CD4-positive, alpha-beta T cell treated with Interleukin-21 for 1 hour (primary cell): ENCODE measurements at places on chromosomes 12 and 14.

- DNase-seq: no peak
These were observed 12.8 kb downstream of the CMKLR1 start for GRCh38 chr12:108326254-108326750.

- DNase-seq: no peak
These were observed 71.7 kb downstream of the KCNC2 start for GRCh38 chr12:75137896-75138295.

DNA sequence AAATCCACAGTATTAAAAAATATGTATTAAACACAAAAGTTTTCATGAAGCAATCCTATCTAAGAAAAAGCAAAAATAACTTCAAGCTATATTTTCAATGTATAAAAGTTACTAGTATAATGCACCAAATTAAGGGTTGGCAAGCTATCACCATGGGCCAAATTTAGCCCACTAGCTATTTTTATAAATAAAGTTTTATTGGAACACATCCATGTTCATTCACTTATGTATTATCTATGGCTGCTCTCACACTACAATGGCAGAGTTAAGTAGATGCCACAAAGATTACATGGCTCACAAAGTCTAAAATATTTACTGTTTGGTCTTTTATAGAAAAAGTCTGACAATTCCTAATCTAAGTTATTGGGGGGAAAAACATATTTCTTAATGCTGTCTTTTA, 17.6 kb downstream of the KLHL28 start:
- no peak for DNase-seq

GRCh38 chr14:24238527-24239037, 3.8 kb downstream of the TINF2 start:
- DNase-seq: no peak

- DNase-seq: no peak
These were observed 29.4 kb downstream of the POLR3B start for GRCh38 chr12:106386813-106387535.

DNA sequence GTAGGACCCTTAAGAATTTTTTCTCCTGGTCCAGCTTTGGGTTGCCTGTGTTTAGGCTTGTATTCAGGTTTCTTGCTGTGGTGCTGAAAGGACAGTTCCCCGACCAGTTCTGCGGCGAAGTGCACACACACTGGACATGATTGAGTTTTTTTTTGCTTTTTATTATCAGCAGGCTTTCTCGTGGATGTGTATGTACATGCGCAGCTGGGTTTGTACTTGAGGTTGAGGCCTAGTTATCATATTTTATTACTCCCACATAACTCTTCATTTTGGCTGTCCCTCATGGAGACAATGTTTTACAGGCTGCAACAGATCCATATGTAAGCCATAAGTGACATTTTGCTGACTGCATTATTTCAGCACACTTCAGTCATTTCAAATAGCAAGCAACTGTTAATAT, 2.5 kb downstream of the SCN8A start:
- DNase-seq: peak; percentile 25

DNA sequence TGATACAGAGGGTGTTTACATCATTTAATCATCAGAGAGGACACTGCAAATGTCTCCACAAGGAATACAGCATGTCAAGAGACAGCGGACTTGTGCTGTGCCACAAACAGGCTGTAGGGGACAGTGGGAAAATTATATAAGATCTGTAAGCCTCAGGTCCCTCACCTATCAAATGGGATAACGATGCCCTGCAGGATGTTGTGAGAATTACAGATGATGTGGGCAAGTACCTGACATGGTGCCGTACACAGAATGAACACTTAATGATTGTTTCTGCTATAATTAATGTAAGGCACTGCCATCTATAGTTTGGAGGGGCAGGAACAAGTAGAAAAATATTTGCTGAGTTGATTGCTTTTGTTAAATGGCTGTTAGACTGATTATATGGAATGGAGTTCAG, 81.9 kb upstream of the GTF2A1 start:
- no peak for DNase-seq

- DNase-seq: no peak
These were observed 23.8 kb upstream of the MGST1 start for GRCh38 chr12:16323638-16324037.

- no peak for DNase-seq
These were observed 221.7 kb downstream of the ALG10B start for GRCh38 chr12:38538319-38538718.

- no peak for DNase-seq
These were observed 144.6 kb downstream of the TTC7B start for GRCh38 chr14:90671382-90672234.

DNA sequence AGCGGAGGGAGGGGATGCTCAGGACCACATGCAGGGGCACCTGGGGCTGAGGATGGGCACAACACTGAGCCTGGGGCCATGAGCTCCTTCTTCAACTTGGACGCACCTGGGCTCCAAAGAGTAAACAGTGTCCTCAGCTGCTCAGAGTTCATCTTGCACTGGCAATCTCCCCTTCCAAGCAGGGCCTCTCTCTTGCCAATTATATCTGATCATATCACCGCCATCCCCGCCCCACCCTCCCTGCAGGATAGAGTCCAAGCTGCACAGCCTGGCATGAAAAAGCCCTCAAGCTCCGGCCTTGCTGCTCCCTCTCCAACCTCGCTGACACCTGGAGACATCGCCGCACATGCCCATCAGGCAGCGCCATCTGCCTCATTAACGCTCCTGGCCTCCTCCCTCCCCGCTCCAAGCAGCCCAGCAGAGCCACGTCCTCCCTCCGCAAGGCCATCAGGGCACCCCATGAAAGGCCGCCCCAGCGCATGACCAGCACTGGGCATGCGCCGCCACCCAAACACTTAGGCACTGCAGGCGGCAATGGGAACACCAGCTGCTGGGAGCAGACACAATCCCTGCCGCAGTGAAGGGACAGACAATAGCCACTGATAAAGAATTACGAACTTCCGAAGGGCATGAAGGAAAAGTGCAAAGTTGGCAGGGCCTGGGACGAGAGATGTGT, 88.8 kb downstream of the CHGA start:
- DNase-seq: no peak

DNA sequence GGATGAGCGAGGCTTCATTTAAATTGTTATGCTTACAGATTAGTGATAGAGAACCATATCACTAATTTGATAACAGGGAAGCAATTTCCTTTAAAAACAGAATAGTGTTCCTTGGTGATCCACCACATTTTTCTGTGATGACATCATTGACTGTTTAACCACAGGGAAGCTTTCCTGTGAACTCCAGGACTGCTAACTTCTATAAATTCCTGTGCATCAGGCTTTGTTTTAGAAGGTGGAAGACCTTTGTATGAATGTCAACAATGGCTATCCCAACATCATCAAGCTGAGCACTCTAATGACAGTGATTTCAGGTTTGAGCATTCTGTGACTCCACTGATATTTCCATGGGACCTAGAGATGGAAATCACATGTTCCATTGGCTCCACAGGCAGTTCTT, 177.1 kb downstream of the RMST start:
- DNase-seq: no peak

DNA sequence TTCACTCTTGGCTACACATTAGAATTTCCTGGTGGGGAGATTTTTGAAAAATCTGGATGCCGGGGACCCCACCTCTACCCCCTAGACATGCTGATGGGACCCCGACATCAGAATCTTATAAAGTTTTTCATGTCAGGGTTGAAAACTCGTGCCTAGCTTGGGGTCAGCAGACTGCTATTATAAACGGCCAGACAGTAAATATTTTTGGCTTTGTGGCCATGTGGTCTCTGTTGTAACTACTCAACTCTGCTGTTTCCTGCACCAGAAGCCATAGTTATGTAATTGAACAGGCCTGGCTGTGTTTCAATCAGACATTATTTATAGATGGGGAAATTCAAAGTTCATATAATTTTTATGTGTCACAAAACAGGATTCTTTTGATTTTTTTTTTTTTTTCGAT, 41.6 kb downstream of the ACACB start:
- DNase-seq: no peak

DNA sequence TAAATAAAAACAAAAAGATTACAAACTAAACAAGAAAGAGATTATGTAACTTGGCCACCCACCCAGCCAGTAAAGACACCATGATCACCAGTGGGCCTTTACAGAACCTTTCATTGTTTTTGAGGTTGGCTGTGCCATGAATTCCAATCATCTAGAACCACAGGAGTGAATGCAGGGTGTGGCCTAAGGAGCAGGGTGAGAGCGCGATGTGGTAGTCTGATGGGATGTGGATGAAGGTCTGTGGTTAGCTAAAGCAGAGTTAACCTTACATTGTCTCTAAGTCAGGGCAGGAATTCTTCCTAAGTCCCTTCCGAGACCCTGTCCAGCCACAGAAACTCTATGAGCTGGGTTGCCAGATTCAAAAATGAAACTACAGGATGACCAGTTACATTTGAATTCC, 54.0 kb upstream of the CDKN3 start:
- no peak for DNase-seq

DNA sequence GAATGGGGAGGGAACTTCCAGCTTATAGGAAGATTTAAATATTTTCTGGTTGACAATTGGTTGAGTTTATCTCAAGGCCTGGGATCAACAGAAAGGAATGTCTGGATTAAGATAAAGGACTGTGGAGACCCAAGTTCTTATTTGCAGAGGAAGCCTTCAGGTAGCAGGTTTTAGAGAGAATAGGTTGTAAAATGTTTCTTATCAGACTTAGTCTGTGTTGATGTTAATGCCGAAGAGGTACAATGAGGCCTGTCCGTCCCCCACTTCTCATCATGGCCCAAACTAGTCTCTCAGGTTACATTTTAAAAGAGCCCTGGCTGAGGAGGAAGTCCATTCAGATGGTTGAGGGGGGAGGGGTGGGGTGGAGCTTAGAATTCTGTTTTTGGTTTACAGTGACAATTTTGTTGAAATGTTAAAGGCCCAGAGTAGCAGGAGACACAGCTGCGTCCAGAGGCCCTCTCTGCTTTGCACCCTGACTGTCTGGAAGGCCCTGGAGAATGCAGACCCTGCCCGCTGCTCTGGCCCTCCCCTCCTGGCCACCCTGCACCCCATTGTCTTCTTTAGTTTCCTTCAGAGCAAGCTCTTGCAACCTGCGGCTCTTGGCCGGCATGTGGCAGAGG, 672.5 kb upstream of the TMEM132C start:
- DNase-seq: no peak

DNA sequence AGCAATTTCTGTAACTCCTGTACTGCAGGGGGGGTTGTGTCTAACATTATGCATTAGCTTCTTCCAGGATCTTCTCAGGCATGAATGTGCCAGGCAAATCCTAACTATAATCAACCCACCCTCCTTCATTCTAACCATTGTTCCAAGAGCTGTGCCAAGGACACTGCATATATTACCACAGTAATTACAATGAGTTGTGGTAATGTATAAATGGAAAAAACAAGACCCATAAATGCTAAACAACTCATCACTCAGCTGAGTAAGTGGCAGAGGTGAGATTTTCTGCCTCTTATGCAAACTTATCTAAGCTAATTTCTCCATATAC, 80.6 kb downstream of the PRKD1 start:
- DNase-seq: no peak

DNA sequence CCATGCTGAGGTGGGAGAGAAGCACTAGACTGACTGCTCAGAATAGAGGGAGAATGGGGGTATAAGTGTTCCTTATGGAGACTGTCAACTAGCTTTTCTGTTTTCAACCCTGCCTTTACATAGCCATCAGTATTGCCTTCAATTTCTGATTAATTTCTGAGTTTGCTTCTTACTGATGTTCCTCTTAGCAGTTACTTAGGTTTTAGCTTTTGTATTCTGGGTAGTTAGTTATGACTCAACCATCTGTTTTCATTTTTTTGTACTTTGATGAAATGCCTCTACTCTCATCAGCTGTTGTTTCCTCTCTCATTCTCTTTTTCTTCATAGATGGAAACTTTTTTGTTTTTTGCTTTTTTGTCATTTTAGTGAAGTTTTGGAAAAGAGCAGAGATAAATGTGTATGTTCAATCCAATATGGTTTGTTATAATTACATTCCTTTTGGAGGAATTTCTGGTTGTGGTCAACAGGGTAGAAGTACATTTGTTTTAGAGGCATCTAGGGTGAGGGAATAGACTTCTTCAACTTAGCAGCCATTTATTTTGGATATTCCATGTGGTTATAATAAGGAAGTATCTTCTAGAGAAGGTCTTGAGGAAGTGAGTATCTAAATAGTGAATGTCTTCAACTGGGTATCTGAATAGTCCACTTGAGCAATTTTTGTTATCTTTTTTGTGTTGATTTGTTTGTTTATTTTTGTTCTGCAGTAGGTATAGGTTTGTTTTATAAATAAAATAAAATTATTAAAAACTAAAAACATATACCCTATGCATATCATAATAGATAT, 29.6 kb downstream of the PMCH start:
- DNase-seq: no peak

DNA sequence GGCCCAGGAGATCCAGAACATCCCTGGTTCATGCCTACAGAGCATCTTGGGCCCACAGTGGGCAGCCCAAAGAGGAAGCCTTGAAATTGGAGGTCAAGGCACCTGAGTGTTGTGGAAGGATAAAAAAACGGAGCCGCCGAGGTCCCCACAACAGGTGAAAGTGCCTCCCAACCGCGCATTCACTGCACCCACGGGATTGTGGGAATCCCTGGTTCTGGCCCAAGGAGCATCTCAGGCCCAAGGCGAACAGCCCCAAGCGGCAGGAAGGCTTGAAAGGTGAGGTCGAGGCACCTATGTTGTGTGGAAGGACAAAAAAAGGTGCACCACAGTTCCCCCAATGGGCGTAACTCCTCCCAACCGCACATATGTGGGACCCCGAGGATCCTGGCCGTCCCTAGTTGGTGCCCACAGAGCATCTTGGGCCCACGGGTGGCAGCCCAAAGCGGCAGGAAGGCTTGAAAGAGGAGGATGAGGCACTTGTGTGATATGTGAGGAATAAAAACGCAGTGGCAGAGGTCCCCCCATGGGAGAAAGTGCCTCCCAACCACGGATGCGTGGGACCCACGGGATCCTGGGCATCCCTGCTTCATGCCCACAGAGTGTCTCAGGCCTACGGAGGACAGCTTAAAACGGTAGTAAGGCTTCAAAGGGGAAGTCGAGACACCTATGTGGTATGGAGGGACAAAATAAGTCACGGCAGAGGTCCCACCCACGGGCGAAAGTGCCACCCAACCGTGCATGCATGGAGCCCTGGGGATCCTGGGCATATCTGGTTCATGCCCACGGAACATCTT, 583.9 kb downstream of the ALG10 start:
- DNase-seq: no peak

- DNase-seq: peak; percentile 27
These were observed 11.3 kb downstream of the CACNA1C start for GRCh38 chr12:2064071-2064507.
